ENCODE measurements at places on chromosomes 6 and 20.
A peak's percentile ranks its signal among the peaks of the same experiment; 100 is the strongest.

- no peak for DNase-seq
Measured at GRCh38 chr20:61562897-61563504, 310.9 kb downstream of the CDH4 start.

DNA sequence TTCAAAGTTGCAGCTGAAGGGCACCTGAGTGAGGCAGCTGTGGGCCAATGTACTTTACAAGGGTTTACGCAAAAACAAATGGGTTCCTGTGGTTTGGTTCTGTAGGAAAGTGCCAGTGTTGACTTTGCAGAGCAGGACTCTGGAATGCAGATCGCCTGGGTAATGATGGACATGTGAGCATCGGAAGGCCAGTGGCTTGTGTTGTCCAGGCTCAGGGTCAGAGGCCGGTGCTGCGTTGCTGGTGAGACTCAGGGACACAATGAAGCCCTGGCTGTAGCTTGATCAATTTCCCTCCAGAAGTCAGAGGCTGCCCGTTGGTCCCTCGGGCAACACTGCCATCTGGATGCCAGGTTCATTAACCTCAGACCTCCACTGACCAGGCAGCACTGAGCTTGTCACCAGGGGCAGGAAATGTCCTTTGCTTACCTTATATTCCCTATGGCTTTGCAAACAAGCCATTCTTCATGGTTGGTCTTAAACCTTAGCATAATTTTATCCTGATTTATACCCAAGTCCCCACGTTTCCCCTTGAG is 753.4 kb downstream of the QKI start:
- DNase-seq = no peak

DNA sequence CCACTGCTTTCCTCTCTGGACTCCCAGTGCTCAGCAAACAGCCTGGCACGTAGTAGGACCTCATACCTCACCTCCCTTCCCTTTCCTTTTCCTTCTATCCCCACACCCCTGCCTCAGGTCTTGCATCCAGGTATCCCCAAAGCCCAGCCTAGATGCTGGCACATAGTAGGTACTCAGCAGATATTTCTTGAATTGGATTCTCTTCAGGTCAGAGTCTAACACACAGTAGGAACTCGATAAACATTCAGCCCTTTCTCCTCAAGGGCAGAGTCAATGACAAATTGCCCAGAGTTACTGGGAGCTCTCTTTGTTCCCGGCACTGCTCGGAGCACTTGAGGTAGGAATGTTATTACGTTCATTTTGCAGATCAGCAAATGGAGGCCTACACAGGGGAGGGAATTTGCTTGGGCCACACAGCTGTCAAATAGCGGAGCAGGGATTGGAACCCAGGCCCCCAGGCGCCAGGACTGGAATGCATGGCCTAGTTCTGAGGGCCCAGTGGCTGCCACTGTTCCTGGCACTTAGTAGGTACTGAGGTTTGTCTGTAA is 25.9 kb downstream of the NOL4L start:
- DNase-seq = no peak

DNA sequence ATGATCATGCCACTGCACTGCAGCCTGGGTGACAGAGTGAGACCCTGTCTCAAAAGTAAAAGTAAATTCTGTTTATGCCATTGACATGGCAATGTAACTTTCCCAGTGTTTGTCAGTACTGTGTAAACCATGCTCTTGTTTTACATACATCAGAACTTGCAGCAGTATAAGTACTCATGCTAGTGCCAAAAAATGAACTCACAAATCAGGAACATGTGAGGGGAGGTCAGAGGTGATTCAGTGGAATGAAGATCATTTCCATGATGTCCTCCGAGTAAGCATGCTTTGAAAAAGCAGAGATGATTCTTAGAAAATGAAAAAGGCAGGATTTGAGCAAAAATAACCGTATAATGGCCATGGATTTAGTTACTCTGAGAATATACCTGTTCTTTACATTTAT is 81.9 kb downstream of the ANKS1A start:
- DNase-seq = no peak

DNA sequence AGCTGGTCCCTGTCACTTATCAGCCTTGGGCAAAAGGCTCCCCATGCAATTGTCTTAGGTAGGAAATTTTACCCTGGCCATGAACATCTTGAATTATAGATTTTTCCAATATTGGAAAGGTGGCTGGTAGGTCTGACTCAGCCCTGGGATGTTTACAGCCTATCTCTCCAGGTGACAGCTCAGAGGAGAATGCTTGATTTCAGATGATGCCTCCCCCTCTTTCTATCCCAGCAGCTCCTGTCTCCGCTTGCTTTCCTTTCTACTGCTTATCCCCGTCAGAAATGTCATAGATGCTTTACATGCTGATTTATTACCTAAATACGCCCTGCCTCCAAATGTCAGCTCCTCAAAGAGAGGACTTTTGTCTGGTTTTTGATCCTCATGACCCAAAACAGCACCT is 109.6 kb downstream of the NFATC2 start:
- no peak for DNase-seq

GRCh38 chr6:21582651-21583050 is 10.9 kb upstream of the SOX4 start:
- no peak for DNase-seq

- DNase-seq = no peak
Measured at GRCh38 chr6:96304997-96305396, 216.6 kb upstream of the UFL1 start.

DNA sequence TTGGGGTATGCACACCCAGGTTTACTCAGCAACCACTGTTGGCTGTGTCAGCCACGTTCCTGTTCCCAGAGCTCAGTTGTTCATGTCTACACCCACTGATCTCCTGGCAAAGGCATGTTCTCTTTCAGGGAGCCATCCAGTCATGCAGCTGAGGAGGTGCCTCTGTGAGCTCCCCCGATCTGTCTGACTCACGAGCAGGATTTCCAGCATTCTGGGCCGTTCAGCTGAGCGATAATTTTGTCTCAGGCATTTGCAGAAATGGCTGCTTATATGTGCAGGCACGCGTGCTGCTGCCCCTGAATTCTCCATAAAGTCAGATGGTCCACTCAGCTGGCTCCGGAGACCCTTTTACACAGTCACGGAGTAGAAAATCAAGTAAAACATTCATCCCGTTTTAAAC is 78.4 kb upstream of the IYD start:
- DNase-seq = no peak

GRCh38 chr20:35166242-35166830 is 5.5 kb upstream of the PROCR start:
- no peak for DNase-seq

GRCh38 chr6:26392932-26393636 is 9.0 kb upstream of the BTN3A1 start:
- DNase-seq = no peak

GRCh38 chr6:111585974-111586315 is 19.7 kb downstream of the TRAF3IP2 start:
- no peak for DNase-seq

DNA sequence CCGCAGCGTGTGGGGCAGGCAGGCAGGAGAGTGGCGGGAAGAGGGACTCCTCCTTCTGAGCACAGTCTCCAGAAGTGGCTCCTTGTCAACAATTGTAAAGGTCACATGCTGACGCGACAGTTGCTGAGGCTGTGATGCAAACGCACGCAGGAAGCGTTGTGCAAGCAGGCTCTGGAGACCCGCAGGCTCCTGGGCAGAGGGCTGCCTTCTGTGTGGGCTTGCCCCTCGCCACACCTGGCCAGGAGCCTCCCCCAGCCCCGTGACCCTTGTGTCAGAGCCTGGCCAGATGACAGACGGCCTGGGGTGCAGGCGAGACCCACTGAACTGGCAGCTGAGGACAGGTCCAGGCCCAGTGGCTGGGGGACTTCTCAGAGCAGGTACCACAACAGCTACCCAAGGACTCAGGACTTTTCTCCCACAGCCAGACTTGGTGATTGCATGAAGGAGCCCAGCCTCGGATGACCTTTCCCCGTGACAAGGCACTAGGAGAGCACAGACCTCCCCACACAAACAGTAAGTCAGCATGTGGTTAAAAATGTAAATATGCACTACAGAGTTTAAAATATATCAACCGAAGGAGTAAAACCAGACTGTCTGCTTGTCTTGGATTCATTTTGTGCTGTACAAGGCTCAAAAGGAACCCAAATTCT is 222.1 kb upstream of the RREB1 start:
- DNase-seq = no peak

GRCh38 chr6:118660218-118660569 is 8.8 kb upstream of the CEP85L start:
- peak; percentile 65 for DNase-seq

DNA sequence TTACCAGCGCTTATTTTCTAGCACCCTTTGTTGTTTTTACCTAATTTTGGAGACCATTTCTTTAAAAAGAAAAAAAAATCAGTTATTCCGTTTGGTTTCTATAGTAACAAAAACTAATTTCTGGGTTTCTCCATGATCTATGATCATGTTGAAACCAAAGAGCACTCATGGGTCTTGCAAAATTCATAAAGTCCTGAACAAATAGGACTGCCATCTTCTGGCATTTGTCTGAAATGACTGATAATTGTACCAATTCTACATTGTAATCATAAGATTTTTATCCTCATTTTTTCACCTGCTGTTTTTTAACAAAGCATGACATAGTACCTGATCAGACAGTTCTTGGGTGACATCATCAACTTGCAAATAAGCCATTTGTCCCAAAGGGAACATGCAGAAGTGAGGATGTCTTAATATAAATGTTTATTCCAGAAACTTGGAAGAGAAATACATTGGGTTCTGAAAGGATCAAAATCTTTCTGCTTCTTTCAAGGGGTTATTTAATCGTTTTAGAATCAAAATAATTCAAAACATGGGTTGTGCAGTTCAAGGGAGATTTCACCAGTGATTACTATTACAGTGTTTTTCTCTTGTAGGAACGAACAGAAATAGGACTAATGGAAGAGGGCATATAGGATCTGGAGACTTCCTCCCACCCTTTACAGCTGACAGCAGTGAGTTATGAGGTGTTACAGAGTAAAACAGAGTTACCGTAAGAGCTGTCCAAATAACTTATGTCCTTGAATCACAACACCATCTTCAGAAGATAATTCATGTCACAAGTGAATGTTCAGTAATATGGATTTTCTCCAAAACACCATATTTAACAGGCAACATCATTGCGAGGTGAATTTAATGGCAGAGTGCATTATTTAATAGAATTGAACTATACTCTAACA is 87.1 kb upstream of the GJE1 start:
- DNase-seq = no peak

GRCh38 chr6:35729722-35730121 is 7.1 kb upstream of the ARMC12 start:
- DNase-seq = no peak

GRCh38 chr20:52270696-52271095 is 79.1 kb upstream of the ZFP64 start:
- no peak for DNase-seq

DNA sequence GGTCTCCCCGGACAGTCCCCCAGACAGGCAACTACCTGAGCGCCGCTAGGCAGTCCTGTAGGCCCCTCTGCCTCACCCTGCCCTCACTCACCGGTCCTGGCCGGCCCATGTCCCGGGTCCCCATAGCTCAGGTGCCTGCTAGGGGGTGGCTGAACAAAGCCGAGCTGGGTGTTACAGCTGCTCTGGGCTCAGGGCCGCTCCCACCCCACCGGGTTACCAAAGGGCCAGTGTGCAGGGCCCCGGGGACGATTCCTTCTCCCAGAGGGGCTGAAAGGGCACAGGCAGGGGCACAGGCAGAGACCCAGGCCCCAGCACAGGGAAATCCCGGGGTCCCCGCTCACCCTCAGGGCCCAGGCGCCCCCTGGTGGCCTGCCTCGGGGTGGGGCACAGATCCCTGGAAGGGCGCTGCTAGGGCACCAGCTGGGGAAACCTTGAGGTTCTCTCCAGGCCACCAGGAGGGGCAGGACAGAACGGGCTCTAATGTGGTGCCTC is 118.4 kb downstream of the GRM4 start:
- peak; percentile 70 for DNase-seq

DNA sequence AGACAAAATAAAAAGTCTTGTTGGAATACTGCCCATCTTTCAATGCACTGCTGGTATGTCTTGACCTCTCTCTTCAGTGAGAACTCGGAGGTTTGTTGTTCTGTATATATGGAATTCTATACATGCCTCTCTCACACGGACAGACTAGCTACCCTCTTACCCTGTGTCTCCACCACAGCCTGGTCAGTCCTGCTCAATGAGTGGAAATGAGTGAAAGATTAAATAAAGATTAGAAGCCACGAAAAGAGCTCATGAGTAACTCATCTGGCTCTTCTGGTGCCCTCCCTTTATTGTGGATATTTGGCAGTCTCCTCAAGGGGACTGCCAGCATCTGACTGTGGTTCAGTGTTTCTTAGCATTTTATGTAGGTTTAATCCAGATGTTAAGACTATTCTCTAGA is 262.8 kb upstream of the MAP3K7 start:
- DNase-seq = no peak

DNA sequence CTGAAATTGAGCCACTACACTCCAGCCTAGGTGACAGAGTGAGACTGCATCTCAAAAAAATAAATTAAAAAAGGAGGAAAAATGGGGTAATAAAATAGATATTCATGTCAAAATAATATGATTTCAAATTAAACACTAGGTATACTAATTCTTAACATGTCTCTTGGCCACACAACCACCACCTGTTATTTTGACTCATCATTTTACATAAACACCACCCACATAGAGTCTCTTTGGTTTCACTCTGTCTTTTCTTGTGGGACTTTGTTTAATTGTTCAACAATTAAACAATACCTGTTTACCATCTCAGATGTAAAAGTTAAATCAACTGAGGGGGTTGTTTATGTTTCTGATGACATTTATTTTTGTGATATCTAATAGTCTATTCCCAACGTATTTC is 476.8 kb upstream of the ADGRB3 start:
- no peak for DNase-seq

- no peak for DNase-seq
Measured at GRCh38 chr6:4962905-4963304, 40.9 kb downstream of the RPP40 start.

DNA sequence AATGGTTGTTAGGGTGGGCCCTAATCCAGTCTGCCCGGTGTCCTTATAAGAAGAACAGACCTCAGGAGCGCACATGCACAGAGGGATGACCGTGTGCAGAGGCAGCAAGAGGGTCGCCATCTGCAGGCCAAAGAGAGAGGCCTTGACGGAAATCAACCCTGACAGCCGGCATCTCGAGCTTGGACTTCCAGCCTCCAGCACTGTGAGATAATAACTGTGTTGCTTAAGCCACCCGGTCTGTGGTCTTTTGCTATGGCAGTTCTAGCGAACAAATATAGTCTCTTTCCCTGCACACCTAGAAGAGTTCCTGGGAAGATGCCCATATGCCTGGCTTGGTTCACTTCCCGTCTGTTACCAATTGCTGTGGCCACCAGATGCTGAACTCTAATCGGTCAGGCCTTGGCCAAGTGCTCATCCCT is 35.3 kb upstream of the PTGIS start:
- DNase-seq = no peak

GRCh38 chr6:37399131-37399530 is 33.9 kb upstream of the CMTR1 start:
- no peak for DNase-seq

GRCh38 chr6:167956491-167956890 is 41.0 kb upstream of the KIF25 start:
- DNase-seq = no peak

DNA sequence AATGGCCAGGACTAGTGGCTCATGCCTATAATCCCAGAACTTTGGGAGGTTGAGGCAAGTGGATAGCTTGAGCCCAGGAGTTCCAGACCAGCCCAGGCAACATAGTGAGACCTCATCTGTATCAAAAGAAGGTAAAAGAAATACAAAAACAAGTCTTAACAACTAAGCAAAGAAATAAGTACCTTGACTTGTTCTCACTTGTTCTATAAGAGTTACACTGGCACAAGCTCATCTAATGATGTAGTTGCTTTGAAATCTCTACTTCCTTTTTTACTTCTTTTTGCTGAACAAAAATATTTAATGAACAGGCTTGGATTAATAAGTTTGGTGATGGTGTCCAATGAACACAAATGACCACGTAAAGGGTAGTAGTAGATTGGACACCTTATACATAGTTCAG is 72.2 kb downstream of the SGK1 start:
- DNase-seq = no peak

GRCh38 chr6:142387997-142388815 is 86.4 kb downstream of the ADGRG6 start:
- no peak for DNase-seq
